ENCODE measurements at places on chromosomes 4 and X.

GRCh38 chr4:184344899-184345572 lies 127.4 kb upstream of the ENPP6 start:
- no peak for DNase-seq

DNA sequence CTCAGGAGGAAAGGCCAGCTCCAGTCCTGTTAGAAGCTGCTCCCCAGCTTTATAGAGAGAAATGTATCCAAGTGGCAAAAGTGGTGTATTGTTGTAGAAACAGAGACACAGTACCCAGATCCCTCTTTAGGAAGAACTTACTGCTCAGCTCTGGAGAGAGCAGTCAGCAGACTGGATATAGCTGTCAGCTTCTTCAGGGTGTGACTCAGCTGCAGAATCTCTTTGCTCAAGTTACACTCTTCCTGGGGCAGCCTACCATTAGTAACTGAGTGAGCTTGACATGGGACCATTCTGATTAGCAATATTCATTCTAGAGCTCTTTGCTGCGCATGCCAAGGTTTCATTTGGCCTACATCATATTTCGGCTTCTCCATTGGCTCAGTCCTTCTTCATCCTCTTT lies 40.5 kb downstream of the ATP1B4 start:
- DNase-seq = no peak

GRCh38 chr4:183201331-183201730 lies 102.3 kb downstream of the WWC2 start:
- DNase-seq = no peak

DNA sequence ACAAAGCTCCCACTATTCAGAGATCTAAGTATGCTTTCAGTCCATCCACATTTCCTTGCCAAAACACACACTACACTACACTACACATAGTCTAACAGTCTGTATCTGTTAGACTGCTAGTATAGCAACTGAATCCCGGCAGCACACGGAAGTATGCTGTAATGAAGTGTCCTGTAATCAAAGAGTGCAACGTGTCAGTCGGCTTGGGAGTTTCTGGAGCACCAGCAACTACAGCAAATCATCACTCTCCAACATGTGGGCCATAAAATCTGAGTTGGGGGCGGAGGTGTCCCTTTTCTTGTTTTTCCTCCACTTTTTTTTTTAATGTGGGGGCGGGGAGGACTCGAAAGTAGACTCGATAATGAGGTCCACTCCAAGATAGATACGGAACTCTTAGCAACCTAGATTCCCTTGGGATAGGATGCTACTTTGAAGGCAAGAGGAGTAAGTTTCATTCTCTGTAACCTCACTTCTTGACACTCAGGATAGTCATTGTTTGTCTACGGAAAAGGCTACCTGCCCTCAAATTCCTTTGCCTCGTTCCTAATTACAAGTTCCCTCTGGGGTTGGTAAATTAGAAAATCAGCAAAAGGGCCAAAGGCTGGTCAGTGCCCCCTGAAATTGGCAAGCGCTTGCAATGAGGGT lies 722 bp downstream of the SLC10A7 start:
- DNase-seq = no peak

GRCh38 chr4:40311811-40312346 lies 23.3 kb upstream of the CHRNA9 start:
- no peak for DNase-seq

- DNase-seq = no peak
Observed at GRCh38 chr4:140675599-140676231, 80.5 kb downstream of the TBC1D9 start.

- no peak for DNase-seq
Observed at GRCh38 chr4:121183361-121183760, 19.2 kb upstream of the TNIP3 start.

GRCh38 chr4:17577665-17578481 lies 875 bp downstream of the LAP3 start:
- peak; percentile 36 for DNase-seq

- DNase-seq = no peak
Observed at GRCh38 chrX:40130207-40130606, 32.4 kb upstream of the BCOR start.

DNA sequence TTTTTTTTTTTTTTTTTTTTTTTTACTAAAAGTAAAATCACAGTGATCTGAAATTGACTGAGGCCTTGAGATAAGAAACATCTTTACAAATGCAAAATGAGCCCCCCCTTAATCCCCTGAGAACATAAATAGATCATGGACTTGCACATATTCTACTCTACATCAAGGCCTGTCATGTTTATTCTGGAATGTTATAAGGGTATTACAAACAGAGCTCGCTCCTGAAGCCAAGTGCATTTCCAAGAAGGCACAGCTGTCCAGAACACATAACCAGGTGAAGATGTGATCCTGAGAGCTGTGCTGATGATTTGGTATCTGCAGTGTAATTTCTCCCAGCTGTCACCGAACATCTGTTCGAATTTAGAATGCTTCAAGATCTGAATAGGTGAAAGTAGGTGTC lies 384.5 kb downstream of the GPAT3 start:
- no peak for DNase-seq

DNA sequence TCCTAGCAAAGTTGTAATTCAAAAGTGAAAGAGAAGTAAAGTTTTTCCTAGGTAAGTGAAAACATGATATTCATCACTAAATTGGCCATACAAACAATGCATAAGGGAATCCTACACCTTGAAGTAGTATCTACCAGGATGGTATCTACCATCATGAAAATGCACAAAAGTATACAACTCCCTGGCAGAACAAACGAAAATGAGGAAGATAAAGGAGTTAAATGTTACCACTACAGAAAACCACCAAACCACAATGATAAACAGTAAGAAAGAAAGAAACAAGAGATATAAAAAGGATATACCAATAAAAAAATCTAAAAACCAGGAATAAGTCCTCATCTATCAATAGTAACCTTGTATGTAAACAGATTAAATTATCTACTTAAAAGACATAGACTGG lies 26.9 kb downstream of the GK2 start:
- DNase-seq = no peak

GRCh38 chr4:6908432-6909112 lies 1.1 kb upstream of the TBC1D14 start:
- DNase-seq = no peak

- DNase-seq = no peak
Observed at GRCh38 chr4:133866328-133866699, 335.3 kb downstream of the PABPC4L start.

DNA sequence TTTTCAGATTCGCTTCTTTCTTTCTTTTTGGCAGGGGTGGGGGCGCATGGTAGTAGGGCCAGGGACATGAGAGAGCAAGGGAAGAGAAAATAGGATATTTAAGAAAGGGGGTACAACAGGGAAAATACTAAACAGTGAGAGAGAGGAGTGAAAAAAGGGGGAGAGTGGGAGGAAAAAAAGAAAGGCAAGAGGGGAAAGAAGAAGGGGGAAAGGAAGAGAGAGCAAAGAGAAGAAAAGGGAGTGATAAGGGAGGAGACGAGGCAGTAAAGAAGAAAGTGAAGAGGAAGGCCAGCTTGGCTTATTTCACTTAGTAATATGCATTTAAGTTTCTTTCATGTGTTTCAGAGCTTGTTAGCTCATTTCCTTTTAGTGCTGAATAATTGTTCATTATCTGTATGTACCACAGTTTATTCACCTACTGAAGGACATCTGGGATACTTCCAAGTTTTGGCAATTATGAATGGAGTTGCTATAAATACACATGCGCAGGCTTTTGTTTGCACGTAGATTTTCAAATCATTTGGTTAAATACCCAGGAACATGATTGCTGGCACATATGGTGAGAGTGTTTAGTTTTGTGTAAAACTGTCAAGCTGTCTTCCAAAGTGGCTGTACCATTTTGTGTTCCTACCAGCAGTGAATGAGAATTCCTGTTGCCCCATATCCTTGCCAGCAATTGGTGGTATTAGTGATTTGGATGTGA lies 37.3 kb downstream of the CASP6 start:
- DNase-seq = no peak

GRCh38 chrX:55342533-55343501 lies 78.1 kb upstream of the PAGE3 start:
- DNase-seq = peak; percentile 68

DNA sequence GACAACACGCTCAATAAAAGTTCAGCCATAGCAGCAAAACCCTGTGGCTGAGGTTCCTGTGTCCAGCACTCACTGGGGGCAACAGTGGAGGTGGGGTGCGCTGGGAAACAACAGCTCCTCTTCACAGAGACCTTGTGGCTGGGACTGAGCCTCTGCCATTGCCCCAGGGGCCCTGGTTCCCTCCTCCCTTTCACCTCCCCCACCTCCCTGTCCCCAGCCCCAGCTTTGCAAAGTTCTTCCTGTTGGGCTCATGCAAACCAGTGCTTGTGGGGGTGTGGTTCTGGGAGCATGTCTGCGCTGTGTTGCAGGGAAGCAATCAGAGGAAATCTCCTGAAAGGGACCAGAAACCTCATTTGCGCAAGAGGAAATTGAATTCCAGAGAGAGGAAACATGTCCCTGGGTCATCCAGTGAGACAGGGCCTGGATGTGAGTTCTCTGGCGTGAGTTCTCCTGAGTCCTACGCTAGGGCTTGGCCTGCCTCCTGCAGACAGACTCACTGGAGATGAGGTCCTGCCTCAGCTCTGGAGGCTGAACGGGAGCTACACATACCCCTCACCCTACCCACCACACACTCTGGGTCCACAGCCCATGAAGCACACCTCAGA lies 7.4 kb downstream of the FATE1 start:
- no peak for DNase-seq

GRCh38 chr4:122772311-122772710 lies 39.8 kb downstream of the BBS12 start:
- DNase-seq = no peak

- DNase-seq = no peak
Observed at GRCh38 chr4:8118035-8118434, 40.6 kb downstream of the ABLIM2 start.

DNA sequence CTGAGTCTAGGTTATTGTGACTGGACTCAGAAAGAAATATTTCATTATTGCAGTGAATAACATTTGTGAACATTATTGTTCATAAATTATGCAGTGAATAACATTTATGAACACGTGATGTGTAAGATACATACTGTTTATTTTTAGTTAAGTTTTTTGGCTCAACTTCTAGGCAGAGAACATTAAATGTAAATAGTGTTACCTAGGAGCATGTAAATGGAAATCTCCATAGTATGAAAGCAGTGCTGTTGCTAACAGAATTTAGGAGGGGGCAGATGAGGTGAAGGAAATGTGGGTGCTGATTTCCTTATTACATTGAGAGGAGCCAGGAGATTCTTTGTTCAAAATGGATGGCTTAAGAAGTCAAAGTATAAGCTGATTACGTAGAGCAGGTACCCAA lies 45.0 kb downstream of the HTT start:
- no peak for DNase-seq

- DNase-seq = peak; percentile 42
Observed at GRCh38 chrX:104137496-104137895, 19.3 kb downstream of the SLC25A53 start.

GRCh38 chr4:127049526-127049925 lies 583.2 kb upstream of the INTU start:
- no peak for DNase-seq

- DNase-seq = no peak
Observed at GRCh38 chr4:71549516-71550160, 210.8 kb downstream of the SLC4A4 start.

GRCh38 chr4:145820407-145820806 lies 118.2 kb downstream of the ZNF827 start:
- no peak for DNase-seq

- DNase-seq = no peak
Observed at GRCh38 chr4:153771046-153771445, 11.2 kb upstream of the RNF175 start.

DNA sequence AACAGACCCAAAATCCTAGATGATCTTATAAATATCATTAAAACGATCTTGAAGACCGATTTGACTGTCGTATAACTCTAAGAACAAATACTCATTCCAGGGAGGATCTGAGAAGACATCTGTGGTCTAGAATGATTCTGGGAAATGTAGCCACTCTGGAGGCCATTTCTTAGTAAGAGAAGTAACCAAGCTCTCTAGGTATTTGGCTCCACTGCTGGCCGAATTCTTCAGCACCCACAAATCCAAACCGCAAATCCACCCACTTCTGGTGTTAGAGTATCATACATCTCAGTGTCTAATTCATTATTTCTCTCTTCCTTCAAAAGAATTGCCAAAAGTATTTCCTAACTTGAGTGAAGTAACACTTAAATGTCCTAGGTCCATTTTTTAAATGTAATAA lies 23.9 kb downstream of the KLHL5 start:
- no peak for DNase-seq

DNA sequence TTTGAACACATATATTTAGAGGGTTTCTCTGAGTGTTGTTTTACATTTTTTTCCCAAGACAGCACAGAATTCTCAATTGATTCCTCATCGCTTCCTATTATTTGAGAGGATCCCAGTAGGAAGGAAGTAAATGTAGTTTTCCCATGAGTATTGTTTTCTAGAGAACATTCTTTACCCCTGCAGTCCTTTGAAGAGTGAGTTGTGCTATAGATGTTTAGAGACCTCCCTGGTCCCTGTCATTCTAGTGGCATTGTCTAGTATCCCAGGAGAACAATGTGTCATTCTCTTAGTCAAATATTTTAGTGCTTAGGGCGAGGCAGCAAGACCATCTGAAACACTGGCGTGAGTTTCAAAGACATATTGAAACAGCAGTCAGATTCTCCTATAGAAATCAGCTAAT lies 32.5 kb downstream of the SORBS2 start:
- no peak for DNase-seq

GRCh38 chr4:153963216-153963615 lies 174.3 kb upstream of the SFRP2 start:
- no peak for DNase-seq

- no peak for DNase-seq
Observed at GRCh38 chr4:36841583-36842326, 402.8 kb upstream of the NWD2 start.

DNA sequence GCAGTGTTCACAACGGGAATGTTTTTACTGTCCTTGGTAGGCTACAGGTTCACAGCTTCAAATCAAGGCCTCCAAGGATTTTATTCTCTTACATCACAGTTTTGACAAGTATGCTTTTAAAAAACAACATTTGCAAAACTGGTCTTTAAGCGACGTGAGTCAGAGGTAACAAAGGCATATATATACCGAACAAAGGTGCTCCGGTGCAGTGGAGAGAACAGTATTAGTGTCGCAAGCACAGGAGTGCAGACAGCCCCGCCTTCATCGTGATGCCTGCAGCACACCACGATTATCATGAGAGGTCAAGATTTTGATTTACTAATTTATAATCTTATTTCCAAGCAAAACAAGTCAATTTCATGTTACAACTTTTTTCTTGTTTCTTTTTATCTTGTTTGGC lies 90.8 kb downstream of the GATB start:
- no peak for DNase-seq

Measured in CD4-positive, alpha-beta T cell (primary cell).